ENCODE measurements at places on chromosomes 6 and 20.

DNA sequence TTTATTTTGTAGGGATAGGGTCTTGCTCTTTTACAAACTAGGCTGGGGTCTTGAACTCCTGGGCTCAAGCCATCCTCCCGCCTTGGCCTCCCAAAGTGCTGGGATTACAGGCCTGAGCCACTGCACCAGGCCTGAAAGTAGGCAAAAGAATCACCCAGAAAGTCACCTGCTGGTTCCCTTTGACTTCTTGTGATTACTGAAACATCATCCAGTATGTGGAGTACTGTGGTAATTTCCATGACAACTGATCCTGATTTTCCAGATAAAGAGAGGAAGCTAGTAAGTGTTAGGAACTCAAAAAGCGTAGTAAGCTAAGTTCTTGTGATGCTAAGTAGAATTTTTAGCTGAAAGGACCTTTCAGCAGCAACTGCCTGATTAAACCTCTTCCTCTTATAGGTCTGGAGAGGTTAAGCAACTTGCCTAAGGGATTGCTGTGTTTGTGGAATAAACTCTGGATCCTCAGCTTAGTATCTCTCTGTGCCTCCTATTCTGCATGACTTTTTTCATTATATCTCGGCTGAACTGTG, 16.8 kb downstream of the RALY start:
- no peak for DNase-seq

DNA sequence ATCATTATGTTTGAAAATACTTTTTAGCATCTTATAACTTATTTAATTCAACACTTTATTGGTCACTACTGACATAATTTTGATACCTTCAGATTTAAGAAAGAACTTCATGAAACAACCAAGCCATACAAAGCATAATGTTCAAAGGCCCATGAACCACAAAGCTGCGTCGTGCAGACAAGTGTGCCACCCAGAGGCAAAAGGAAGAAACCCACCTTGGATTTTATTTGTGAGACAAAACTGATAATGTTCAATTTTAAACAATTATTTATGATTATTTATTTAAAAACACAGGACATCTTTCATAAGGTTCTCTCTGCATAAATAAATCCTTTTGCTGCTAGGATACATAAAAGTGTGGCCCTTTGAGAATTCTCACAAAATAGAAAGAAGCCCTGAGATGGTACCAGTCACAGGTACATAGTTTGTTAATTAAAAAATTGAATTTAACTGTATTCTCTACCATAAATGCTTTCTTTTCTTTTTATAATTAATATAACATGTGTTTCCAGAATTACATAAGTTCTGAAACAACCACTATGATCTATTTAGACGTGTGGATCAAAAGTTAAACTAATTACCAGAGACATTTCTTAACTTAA, 143.7 kb downstream of the RALGAPA2 start:
- DNase-seq: peak; percentile 55

GRCh38 chr20:43492101-43492500, 15.4 kb upstream of the L3MBTL1 start:
- DNase-seq: no peak

DNA sequence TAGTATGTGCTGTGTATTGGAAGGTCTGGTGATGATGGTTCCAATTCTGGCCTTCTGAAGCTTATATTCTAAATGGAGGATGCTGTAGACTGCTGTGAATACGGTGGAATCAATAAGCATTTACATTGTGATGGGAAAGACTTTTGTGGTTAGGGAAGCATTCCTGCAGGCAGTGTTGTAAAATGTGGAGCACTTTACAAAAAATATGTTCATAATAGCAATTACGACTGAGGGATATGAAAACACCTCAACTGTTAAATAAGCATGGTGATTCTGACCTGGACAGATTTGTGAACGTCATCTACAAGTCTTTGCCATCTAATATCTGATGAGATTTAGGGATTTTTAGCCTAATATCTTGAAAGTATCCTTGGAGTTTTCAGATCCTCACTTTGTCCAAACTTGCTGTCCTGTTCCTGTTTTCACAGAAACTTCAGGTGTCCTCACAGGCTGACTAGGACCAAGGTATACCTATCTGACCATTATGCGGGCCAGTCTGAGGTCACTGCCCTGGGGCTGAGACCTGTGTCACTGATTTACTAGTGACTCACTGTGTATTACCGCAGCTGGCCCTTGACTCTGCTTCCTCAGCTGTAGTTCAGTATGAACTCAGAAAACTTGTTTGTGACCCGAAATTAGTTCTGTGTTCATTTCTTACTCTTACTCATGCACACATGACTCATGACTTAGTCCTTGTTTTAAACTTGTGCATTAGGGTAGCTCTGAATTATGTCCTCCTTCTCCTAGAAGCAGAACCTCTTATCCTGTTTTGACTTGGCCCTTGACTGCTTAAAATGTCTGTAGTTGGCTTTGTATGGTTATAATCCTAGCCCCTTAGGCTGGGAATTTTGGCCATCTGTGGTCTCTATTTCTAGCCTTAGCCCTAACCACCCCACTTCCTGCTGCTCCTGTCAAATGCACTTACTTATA, 343.0 kb downstream of the CDKAL1 start:
- DNase-seq: peak; percentile 93

DNA sequence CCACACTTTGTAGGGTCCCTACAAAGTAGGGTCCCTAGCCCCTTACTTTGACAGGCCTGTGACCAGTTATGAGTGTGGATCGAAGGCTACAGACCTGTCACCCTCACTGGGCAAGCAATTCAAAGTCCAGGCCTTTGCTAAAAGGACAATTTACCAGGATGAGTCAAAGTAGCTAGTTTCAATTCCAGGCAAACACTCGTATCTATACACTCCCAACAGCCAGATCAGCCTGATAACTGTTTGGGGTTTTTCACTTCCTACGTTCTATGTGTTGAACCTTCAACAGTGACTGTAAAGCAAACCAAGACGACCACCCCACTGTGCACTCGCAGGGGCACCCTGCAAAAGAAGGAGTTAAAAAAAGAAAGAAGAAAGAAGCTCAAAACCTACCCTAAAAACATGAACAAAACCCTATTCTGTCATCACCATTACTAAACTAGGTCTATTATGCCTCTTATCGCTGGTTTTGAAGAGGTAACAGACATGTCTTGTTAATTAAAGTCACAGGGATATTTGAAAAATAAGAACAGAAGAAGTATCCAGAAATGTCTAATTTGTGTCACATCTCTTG, 3.2 kb downstream of the GFOD1 start:
- DNase-seq: no peak
